Left lung (tissue), 14 donors: ENCODE measurements at places on chromosomes 2 and 18. TPM values are rescaled to one million over a fixed set of nuclear protein-coding genes. Genes with fewer than 3 reads are reported as not detected.

Gene PIEZO2
- total RNA-seq = 77.7 TPM

Gene TDRD15
- total RNA-seq = not detected

Gene IL36B
- total RNA-seq = not detected

Gene TBC1D8
- 11.7 TPM for total RNA-seq

Gene AFF3
- total RNA-seq = 16.4 TPM

Gene CYP27A1
- total RNA-seq = 77.9 TPM

Gene MC4R
- 0.17 TPM for total RNA-seq

Gene KCNJ13
- total RNA-seq = not detected

Gene STK16
- total RNA-seq = 23.9 TPM

Gene SLC4A5
- total RNA-seq = 2.0 TPM

Gene SLC19A3
- total RNA-seq = 6.2 TPM

Gene FSIP2
- total RNA-seq = 0.73 TPM

Gene ANTXR1
- total RNA-seq = 115 TPM
